HT1080 (cell line): ENCODE measurements at places on chromosomes 4 and X.

DNA sequence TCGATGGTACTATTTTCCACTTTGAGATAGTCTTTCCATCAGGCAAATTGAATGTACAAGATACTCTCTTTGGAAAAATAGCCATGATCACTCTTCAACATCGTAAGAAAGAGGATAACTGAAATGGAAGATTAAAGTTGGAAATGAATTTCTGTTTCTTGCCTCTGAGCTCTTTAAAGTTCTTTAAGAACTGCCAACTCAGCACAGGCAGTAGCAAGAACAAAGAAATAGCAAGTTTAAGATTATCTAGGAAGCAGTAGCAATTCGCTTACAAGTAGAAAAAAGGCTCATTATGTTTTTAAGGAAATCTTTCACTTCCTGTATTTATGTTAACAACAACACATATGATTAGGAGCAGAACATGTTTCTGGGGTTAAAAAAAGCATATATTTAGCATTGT is 127.6 kb downstream of the CDS1 start:
- no peak for DNase-seq

- no peak for DNase-seq
These were observed 58.5 kb downstream of the STARD8 start for GRCh38 chrX:68705986-68706385.

GRCh38 chr4:147863808-147864472 is 132.1 kb downstream of the ARHGAP10 start:
- DNase-seq: no peak

DNA sequence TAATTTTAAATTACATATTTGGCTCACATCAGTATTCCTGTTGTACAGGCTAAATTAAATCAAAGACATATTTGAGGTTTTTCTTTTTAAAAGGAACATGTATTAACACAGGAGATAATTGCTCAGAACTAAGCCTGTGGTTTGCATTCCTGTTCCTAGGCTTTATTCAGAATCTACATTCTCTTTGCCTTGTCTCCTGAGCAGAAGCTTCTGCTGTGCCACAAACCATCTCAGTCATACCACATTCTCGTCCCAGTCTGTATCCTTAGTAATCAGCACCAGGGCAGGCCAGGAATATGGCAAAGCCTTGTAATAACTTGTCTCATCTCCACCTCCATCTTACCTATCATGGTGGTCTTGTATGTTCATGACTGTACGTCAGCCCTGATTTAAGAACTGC is 162.8 kb downstream of the ARHGAP24 start:
- DNase-seq: no peak

GRCh38 chr4:88130003-88130402 is 28.4 kb downstream of the ABCG2 start:
- DNase-seq: no peak

DNA sequence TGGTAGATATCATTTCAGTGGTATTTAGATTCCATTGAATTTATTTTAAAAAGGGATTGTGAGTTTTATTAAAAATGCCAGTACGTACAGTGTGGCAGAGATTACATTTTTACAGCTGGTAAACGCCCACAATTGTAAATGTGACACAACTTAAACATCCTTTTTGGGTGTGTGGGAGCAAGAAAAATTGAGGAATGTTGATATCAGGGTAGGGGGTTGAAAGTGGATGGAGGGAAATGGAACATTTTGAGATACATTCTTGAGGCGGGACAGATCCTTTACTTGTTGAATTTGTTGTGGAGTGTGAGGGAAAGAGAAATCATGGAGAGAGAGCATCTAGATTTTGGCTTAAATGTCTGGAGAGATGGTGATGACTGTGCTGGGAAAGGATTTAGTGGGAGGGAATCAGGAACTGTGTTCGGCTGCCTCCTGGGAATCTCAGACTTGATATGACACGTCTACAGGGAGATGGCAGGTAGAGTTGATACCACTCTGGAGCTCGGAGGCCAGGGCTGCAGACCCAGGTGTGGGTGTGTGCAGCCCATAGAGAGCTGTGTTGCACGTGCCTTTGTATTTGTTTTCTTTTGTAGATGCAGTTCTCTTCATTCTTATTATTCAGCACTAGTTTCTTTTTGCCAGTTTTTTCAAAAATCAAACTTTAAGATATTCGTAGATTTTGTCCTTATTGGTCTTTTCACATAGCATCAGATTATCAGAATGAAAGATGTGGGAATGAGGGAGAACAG is 10.8 kb downstream of the TMEM131L start:
- no peak for DNase-seq

DNA sequence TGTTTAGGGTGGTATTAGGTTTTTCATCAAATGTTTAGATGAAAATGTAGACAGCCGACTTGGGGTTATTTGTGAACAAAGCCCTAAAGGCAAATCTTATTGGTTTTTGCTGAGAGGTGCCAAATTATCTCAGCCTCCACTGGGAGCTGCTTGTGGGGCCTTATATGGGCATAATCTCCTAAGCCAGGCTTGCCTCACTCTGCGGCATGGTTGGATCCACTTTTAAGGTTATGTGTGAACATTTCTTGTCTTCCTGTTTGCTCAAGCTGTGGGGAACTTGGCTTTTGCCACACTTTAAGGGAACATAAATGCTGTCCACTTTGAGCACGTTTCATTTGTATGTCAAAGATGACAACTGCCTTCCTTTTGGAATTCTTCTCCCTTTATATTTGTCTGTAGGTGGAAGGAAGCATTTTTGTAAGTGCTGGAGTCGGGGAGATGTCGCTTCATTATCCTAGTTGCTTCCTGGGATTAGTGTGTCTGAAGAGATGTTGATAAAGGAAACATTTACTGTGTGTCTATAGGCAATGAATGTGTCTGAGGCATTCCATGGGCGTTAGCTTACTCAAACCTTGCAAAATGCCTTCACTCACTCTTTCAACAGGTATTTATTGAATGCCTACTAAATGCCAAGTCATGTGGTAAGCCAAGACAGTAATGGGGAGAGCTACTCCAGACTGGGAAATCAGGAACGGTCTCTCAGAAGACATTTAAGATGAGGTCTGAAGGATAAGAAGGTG is 78.3 kb downstream of the SLC9A6 start:
- no peak for DNase-seq

GRCh38 chr4:17578482-17578891 is 1.5 kb downstream of the LAP3 start:
- DNase-seq: peak; percentile 25

- peak; percentile 28 for DNase-seq
These were observed 217.0 kb upstream of the FAT4 start for GRCh38 chr4:125097729-125098128.

- DNase-seq: no peak
These were observed 96.1 kb upstream of the FAM9B start for GRCh38 chrX:9130031-9130430.

GRCh38 chr4:71635139-71635748 is 148.6 kb downstream of the GC start:
- no peak for DNase-seq

- DNase-seq: no peak
These were observed 47.7 kb upstream of the ADGRL3 start for GRCh38 chr4:61152433-61152832.

DNA sequence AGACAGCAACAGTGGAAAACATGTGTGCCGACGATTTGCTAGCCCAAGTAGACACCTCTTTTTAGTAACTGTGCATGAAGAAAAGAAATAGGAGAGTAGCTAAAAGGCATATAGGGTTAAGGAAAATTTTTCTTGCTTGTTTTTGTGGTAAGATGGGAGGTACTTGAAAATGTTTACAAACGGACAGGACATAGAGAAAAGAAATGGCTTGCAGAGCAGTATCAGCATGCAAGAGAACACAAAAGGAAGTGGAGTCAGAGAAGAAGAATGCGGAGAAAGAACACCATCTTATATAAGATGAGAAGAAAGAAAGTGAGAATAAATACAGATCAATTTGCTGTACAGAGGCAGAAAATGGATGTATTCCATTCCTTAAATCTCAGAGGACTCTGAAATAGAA is 263.7 kb upstream of the ETNPPL start:
- peak; percentile 12 for DNase-seq

- no peak for DNase-seq
These were observed 63.0 kb downstream of the PRSS12 start for GRCh38 chr4:118289794-118290193.

DNA sequence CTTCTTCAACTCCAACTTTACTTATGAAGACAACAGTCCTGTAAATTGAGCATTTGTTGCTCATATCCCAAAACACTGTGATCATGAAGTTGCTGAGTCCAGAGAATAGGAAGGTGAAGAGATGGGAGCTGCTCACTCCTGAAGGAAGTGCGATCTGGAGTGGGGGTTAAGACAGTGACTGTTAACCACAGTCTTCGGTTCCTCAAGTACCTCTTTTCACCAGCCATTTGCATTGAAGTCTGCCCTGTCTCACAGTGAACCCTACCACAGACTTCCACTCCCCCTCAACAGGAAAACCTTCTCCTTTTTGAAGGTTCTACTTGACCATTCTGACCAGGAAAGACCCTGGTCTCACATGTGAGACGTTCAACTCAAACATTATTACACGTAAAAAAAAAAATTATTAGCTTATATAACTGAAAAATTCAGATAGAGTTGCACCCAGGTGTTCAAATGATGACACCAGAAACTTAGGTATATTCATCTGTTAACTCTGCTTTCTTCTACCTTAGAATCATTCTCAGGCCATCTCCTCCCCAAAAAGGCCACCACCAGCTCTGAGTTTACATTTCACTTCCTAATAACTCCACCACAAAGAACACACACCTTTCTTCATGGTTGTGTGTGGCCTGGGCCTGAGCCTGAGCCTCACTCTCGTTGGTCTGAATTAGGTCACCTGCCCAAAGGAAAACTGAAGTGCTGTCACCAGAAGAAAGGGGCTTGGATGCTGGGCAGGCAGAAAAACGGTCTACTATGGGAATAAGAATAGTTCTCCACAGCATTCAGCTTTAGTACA is 199.2 kb downstream of the DCTD start:
- no peak for DNase-seq
